ENCODE measurements at places on chromosomes 12 and 14. TPM values are rescaled to one million over a fixed set of nuclear protein-coding genes. Genes with fewer than 3 reads are reported as not detected.

DNA sequence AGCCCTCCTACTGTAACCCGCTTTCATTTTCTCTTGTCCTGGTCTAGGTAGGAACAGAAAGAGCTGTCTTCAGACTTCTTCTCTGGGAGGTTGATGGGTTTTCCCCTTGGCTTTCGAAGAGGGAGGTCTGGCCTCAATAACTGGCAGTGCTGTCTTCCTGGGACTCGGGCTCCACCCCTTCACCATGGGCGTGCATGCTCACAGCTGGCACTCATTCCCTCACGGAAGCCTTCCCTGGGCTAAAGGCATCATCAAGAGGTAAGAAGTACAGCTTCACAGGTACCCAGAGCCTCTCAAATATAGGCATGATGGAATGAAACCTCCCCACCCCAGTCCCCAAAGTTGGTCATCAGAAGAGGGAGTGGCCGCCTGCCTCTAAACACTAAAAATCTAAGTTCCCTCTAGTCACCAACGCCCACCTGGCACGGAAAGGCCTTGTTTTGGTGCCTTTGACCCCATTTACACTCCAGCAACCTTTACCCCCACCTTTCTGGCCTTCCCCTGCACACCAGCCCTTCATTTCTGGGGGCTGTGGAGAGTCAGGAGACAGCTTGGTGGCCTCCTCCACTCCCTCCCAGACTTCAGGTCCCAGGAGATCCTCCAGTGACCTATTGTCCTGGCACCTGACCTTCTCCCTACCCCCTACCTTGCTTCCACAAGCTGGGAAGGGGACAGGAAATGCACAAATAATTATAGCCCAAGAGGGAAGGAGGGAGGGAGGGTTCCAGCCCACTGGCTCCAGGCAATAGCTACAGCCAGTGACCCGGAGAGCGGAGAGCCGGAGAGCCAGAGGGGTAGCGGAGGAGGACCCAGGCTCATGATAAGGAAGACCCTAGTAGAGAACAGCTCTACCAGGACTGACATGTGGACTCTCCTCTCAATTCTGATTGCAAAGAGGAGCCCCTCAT is 2.8 kb downstream of the RAPGEF3 start:
- no peak for DNase-seq

Gene AICDA
- total RNA-seq = not detected

GRCh38 chr12:32489070-32489469 is 89.7 kb downstream of the FGD4 start:
- no peak for DNase-seq

DNA sequence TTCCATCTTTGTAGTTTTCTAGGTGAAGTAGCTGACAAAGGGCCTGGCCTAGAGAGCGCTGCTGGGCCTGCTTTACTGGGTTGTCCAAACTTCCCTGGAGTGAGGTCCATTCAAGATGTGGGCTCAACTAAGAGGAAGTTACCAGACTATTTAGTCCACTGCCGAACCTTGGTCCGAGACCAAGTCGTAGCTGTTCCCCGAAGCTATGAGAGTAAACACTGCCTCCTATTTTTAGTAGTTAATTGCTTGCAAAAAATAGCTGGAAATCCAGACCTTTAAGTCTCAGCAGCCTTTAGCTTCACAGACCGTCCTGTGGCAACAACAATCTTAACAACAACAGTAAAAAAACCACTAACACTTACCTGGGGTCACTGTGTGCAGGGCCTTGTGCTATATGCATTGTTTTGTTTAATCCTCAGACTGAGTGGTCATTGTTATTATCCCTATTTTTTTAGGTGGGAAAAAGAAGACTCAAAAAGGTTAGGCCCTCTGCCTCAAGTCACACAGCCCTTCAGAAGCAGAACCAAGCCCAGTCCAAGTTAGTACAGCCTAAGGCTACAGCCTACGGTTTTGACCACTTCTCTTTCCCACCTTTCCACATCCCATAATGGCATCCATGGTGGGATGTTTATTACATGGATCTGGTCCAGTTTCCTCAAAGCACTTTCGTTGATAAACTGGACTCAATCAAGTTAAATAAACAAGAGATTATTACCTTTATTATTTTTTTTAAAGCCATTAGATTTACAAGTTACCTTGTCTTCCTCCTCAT is 30.6 kb downstream of the SOCS2 start:
- peak; percentile 53 for DNase-seq

DNA sequence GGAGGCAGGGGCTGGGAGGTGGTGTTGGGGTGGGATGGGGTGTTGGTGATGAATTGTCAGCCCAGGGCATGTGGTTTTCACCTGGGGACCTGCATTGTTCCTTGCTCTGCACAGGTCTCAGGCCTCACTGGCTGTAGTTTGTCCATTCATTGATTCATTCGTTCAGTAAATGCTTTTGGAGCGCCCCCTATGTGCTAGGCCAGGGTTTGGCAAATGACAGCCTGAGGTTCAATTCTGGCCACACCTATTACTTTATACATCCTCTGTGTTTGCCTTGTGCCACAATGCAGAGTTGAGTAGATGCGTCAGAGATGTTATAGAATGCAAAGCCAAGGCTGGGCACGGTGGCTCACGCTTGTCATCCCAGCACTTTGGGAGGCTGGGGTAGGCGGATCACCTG is 4.7 kb downstream of the ADCK1 start:
- DNase-seq = no peak

- no peak for DNase-seq
Observed at GRCh38 chr14:30958555-30959407, 66.7 kb upstream of the AP4S1 start.

DNA sequence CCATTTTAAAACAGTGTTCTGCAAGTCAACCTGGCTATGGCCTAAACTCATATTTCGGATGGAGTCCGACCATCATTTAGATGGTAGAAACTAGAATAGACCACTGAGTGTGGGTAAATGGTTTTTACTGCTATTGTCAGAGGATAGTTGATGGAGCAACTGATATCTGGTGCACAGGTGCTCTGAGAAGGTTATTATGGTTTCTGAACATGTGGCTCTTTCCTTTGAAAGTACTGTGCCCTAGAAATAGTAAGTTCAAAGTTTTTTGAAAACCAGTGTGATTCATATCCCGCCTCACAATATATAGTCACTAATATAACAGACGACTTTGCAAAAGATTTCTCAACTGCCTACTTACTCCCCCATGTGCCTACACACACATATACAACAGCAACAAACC is 64.4 kb upstream of the BTG1 start:
- no peak for DNase-seq

Gene SMAGP
- 1.2 TPM for total RNA-seq

DNA sequence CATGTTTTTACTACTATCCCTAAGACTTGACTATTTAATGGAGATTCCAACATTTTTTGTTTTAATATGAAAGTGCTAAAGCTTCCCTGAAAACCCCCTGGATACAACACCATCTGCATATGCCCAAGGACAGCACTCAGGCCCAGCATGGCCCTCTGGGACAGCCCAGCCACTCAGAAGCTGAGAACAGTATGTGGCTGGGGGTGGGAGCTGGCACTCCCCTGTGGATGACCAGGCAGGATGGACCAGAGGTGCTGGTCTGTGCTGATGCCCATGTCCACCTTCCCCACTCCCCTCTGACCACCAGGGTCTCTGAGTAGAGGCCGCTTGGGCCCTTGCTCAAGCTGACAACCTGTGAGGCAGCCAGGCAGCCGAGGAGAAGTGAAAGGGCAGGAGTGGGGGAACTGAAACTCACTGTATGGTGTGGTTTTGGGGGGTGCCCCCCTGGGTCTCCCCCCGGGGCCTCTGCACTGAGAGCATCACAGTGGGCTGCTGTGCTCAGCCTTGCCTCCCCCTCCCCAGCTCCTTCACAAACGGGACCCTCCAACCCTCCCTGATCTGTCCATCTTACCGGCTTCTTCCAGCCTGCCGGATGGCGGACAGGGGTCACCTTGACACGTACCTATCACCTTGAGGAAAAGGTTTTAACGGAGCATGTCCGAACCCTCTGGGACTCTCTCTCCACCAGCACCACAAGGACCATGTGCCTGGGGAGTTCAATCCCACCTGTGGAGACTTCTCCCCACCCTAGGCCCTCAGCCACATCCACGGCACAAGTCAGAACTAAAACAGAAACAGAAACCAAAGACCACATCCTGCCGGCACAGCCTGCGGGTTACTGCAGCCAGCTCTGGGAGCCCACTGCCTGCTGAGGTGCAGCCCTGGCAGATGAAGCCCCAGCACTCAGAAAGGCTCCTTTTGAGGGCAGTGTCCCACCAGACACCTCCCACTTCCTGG is at the start of gene TMEM229B:
Gene TMEM229B (minus strand): TSS at position 785 of the 957 bp plus-strand sequence. CDS start 14,798 bp downstream, outside the sequence.
- no peak for DNase-seq

- no peak for DNase-seq
Observed at GRCh38 chr12:75648856-75649255, 137.4 kb upstream of the KRR1 start.

Gene KCNA5
- 4.8 TPM for total RNA-seq

- DNase-seq = no peak
Observed at GRCh38 chr12:116366456-116366776, 88.9 kb upstream of the MED13L start.

GRCh38 chr12:131818821-131819585 is 9.2 kb upstream of the MMP17 start:
- DNase-seq = no peak

- no peak for DNase-seq
Observed at GRCh38 chr12:8553088-8553627, 12.5 kb upstream of the CLEC4E start.

DNA sequence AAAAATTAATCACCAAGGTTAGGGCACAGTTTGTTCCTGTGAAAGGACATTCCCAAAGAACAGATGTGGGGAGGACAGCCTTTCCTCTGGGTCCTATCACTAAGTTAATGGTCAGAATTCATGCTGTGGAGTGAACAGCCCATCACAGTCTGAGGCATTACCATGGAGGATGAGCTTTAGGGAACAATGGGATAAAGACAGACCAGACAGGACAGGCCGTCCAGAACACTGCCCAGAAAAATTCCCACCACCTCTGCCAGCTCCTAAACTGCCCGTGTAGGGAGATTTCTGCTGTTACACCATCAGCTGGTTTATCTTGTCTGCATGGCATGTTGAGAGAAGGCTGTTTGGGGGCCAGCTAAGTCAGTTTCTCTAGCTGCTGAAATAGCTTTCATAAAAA is 49.6 kb upstream of the IFNG-AS1 start:
- DNase-seq = no peak

DNA sequence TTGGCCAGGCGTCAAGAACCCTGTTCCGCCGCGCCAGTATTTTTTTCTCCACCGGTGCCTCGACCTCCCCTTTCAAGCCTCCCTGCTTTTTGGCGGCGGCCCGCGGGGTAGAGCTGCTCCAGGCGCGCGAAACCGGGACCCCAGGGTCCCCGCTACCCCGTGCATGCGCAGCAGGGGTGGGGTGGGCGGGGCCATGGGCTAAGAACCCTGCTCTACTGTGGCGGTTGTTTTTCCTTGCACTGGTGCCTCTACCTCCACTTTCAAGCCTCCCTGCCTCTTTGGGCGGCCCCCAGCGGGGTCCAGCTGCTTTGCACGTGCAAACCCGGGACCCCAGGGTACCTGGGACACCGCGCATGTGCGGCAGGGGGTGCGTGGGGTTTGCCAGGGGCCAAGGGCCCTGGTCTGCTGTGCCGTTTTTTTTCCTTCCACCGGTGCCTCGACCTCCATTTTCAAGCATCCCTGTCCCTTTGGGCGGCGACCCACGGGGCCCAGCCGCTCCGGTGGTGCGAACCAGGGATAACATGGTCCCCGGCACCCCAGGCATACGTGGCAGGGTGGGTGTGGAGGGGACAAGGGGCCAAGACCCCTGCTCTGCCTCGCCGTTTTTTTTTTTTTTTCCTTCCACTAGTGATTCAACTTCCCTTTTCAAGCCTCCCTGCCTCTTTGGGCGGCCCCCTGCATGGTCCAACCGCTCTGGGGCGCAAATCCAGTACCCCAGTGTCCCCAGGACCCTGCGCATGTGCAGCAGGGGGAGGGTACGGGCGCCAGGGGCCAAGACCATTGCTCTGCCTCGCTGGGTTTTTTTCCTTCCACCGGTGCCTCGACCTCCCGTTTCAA is 326.8 kb downstream of the ALG10 start:
- DNase-seq = no peak

- DNase-seq = no peak
Observed at GRCh38 chr14:34721129-34721528, 6.7 kb upstream of the CFL2 start.

Gene TMEM132C
- 0.26 TPM for total RNA-seq

DNA sequence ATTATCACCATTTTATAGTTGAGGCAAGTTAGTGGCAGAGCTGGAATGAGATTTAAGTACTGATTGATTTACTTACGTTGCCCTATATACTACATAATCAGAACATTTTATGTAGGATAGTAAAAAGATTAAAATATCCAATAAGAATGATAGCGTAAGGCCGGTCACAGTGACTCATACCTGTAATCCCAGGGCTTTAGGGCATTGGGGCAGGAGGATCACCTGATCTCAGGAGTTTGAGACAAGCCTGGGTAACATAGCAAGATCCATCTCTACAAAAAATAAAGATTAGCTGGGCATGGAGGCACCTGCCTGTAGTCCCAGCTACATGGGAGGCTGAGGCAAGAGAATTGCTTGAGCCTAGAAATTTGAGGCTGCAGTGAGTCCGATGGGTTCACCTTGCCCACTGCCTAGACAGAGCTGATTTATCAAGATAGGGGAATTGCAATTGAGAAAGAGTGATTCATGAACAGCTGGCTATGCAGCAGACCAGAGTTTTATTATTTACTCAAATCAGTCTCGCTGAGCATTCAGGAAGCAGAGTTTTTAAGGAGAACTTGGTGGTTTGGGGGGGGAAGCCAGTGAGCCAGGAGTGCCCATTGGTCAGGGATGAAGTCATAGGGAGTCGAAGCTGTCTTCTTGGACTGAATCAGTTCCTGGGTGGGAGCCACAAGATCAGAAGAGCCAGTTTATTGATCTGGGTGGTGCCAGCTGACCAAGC is 24.7 kb upstream of the SGPP1 start:
- DNase-seq = no peak

GRCh38 chr14:58638231-58639197 is 752 bp downstream of the DACT1 start:
- peak; percentile 25 for DNase-seq

Gene KRT73
- not detected for total RNA-seq

Gene RNASE4
- total RNA-seq = 82.6 TPM

GRCh38 chr12:103956509-103957027 is 9.1 kb upstream of the TDG start:
- DNase-seq = no peak

Gene TMEM132D
- not detected for total RNA-seq

DNA sequence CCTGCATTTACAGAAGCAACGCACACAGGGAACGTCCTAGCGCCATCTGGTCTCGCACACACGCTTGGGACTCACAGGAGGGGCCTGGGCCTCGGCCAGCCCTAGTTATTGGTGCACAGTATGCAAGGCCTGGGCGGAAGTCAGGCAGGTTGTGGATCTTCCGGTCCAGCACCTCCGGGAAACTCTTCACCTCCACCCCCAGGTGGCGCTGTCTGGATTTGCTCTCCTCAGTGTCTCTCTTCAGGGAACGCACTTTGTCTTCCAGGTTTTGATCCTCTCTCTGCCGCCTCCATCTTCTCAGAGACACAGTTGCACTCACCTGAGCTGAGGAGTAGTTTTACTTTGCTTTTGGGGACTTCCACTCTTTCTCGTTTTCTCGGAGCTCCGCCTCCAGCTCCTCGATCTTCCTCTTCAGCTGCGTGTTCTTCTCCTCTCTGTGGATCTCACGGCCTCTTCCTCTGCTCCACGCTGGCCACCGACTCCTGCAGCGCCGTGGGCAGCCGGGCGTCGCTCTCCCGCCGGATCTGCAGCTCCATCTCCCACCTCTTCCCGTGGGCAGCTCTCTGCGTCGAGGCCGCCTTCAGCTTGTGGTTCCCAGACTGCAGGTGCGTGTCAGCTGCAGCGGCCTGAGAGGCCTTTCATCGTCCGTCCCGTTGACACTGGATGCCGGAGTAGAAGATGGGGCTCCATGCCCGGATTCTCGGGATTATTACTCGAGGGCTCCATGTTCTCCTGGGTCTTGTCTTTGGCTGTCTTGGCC is 933.8 kb downstream of the TMEM121 start:
- DNase-seq = no peak
